ENCODE measurements at places on chromosomes 1 and 21. TPM values are rescaled to one million over a fixed set of nuclear protein-coding genes. Genes with fewer than 3 reads are reported as not detected.
A peak's percentile ranks its signal among the peaks of the same experiment; 100 is the strongest.

The FMO1 gene
- not detected for total RNA-seq

The MYBPH gene
- total RNA-seq, result not detected

The REN gene
- 3.1 TPM for total RNA-seq

The GRIK1 gene
- total RNA-seq, result not detected

The LHX4 gene
- total RNA-seq, result 0.04 TPM

- no peak for DNase-seq
Observed at GRCh38 chr1:208339911-208340310, 95.7 kb upstream of the PLXNA2 start.

DNA sequence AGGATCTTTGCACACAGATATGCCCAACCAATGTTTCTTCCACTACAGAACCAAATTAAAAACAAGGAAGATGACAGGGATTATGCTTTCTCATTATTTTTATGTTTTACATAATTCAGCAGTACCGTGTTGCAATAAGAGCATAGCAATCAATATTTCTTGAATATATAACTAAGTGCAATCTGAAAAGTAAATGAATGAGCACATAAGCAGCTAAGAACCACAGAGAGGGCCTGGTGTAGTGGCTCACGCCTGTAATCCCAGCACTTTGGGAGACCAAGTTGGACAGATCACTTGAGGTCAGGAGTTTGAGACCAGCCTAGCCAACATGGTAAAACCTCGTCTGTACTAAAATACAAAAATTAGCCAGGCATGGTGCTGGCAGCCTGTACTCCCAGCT lies 423.7 kb downstream of the MRPL39 start:
- no peak for DNase-seq

GRCh38 chr1:204990059-204990664 lies 52.9 kb upstream of the CNTN2 start:
- no peak for DNase-seq

- no peak for DNase-seq
Observed at GRCh38 chr1:80776266-80776665, 1024.5 kb upstream of the ADGRL2 start.

DNA sequence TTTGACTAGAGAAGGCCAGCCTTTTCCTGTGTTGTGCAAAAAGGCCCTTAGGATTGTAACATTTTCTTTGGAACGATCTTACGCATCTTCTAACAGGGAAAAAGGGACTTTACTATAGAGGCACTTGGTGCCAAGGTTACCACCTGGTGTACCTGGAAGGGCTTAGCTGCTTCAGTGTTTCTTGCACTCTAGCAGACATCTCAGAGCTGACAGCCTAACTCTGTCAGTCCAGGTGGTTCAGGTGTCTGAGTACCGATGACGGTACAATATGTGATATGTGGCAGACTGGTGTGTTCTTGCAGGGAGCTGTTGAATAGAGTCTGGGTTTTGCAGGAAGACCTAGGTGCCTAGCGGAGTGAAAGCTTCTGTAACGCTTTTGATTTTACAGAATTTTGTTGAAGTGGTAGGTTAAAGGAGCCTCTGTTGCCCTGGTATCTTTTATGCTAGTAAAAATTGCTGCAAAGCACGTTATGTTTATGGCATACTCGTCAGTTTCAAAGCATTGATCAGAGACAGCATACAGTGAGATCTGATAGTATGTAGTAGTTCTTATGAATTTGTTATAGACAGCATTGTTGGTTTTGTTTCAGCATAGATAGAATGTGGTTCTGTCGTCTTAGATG lies 1.4 kb downstream of the MAGI3 start:
- DNase-seq, result peak; percentile 62

DNA sequence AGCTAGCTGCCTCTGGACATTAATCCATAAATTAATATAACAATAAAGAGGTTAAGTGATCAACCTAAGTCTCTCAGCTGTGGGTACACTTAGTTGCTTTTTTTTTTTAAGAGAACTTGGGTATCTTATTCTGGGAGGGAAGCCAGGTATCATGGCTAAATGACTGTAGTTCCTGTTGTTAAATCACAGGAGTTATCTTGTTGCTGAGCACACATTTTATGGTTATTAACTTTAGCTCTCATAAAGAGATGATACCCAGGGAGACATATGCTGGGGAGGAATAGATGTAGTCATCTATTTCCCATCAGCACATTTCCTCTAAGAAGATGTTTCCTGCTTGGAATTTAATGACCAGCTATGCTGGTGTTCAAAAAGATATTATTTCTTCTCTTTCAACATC lies 227.8 kb downstream of the PTGER3 start:
- no peak for DNase-seq

DNA sequence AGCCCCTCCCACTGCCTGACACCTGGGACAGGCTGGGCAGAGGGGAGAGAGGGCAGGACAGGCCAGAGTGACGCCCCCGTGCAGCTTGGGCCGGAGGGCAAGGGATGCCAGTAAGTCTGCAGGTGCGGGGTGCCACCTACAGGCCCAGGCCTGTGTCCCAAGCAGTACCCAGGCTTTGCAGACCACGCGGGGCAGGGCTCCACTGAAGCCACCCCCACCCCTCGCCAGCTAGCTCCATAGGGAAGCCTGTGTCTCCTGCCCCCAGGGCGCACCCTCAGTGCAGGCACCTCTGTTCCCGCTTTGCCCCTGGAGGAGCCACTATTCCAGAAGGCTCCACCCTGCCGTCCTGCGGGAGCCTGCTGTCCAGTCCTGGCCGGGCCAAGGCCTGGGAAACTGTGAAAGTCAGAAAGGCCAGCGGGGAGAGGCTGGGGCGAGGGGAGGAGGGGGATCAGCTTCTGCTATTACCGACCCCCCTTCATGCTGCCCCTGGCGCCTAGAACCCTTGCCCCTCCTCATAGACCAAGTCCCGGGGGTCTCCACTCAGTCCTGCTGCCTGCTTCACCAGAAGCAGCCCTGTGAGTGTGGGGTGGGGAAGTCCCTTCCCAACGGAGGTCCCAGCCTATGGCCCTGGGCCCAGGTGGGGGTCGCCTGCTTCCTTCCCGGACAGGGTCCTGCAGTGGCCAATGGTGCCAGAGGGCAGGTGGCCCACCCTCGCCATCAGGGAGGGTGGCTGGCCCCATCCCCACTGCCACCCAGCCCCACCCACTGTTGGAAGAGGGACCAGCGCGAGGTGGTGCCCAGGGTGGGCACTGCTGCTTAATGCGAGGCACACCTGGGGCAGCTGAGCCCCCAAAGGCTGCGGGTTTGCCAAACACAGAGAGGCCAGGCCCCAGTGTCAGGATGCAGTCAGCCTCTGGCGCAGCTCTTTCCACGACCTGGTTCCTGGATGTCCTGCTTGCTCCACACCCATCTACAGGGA lies 54.4 kb downstream of the KCNAB2 start:
- DNase-seq, result peak; percentile 51

GRCh38 chr1:228510101-228510802 lies 23.1 kb downstream of the RNF187 start:
- DNase-seq, result peak; percentile 20

DNA sequence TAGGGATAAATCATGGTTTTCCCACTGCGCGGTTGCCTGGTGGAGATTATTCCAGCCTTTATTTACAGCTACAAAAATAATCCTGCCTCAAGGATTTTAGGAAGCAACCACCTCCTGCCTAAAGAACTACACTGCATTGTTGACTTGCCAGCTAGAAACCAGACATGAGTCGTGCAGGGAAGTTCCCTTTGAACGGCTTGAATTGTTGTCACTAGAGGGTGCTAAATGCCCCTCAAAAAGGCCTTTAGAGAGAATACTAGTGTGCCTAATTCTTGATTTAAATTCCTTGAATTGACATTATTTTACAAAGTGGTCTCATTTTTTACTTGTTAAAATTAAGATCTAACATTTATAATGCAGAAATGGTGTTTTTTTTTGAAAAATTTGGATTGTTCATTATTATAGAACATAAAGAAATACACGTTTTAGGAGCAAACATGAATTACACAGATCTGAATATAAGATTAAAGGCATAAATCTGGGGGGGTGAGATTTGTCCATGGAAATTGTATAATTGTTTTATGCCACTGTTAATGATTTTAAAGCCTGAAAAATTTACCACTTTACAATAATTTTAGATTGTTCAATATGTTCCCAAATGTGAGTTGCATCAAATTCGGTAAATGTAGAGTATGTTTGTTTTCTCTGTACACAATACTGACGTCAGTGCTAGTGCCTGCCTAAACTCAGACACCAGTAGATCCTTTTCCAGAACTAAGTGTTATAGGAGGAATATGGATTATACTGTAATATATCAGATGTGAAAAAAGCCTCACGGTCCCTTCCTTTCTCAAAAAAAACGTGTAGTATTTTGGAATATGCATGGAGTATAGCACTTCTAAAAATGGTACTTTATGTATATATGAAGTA lies 7.6 kb upstream of the ERG start:
- peak; percentile 85 for DNase-seq

GRCh38 chr1:241762713-241763339 lies 85.2 kb upstream of the EXO1 start:
- DNase-seq, result peak; percentile 87

GRCh38 chr1:117661027-117661426 lies 55.2 kb downstream of the TENT5C start:
- DNase-seq, result no peak
